CD8-positive, alpha-beta memory T cell (primary cell): ENCODE measurements at places on chromosomes 2 and 18.
A peak's percentile ranks its signal among the peaks of the same experiment; 100 is the strongest.

GRCh38 chr2:226020176-226020575 lies 620.7 kb downstream of the NYAP2 start:
- no peak for DNase-seq

DNA sequence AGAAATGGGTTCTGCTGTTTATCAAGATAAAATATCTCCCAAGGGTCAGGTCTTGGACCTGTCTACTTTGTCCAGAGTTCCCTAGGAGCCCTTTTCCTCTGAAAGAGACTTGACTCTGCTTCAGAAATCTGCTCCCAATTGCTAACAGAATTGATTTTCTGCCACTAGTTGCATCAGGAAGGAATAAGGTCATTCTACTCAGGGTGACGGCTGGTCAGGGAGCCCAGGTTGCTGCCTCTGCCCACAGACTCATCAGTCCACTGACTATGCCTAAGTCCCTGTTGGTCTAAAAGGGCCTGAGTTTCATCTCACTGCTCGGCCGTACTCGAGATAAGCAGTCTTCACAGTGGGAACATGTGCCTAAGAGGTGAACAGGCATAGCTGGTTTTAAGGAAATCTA lies 61.2 kb downstream of the EVA1A start:
- no peak for DNase-seq

GRCh38 chr18:48675912-48676311 lies 137.1 kb downstream of the CTIF start:
- DNase-seq: no peak

- DNase-seq: no peak
These were observed 207.2 kb downstream of the ZBTB7C start for GRCh38 chr18:48202006-48202348.

- no peak for DNase-seq
These were observed 125.6 kb downstream of the GRB14 start for GRCh38 chr2:164495491-164496223.

GRCh38 chr2:183543731-183544130 lies 419.5 kb downstream of the NUP35 start:
- DNase-seq: no peak

DNA sequence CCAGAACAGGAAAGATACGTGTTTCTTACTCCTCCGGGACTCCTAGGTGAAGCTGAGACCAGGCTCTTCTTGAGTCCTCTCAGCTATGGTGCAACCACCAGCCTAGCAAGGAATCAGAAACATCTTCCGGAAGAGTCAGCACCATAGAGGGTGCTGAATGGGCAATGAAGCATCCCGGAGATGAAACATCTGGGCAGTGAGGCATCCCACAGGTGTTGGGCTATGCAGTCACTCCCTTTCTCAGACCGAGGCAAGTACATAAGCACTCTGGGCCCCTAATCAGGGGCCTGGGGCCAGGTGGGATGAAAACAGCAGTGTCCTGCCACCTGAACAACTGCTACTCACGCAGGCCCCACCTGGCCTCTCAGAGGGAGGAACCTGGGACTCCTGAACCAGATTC lies 1.4 kb upstream of the CAPN10 start:
- DNase-seq: no peak

DNA sequence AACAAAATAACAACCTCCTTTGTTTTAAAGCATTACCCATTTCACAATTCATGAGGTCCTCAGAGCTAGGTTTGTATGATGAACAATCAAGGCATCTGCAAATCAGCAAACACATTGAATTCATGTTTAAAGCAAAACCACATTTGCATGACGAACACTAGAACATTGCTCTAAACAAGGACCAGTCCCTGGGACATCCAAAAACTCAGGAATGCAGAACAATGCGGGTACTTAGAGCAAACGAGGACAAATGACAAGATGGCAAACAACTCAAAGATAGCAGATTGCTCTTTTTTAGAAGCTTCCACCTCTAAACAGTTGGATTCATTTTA lies 45.7 kb upstream of the RALBP1 start:
- DNase-seq: no peak

DNA sequence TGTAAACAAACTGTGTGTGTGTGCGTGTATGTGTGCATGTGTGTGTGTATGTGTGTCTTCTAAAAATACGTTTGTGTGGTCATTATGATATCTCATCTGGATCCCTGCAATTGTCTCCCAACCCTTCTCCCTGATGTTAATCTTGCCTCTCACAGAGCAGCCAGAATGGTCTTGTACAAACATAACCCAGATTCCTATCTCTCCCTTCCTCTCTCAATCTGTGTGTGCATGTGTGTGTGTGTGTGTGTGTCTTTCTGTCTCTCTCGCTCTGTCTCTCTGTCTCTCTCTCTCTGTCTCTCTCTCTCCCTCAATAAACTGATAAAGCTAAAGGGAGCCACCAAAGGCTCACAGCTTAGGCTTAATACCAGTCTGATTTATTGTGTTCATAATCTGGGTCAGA lies 210.8 kb downstream of the PAX3 start:
- DNase-seq: no peak

DNA sequence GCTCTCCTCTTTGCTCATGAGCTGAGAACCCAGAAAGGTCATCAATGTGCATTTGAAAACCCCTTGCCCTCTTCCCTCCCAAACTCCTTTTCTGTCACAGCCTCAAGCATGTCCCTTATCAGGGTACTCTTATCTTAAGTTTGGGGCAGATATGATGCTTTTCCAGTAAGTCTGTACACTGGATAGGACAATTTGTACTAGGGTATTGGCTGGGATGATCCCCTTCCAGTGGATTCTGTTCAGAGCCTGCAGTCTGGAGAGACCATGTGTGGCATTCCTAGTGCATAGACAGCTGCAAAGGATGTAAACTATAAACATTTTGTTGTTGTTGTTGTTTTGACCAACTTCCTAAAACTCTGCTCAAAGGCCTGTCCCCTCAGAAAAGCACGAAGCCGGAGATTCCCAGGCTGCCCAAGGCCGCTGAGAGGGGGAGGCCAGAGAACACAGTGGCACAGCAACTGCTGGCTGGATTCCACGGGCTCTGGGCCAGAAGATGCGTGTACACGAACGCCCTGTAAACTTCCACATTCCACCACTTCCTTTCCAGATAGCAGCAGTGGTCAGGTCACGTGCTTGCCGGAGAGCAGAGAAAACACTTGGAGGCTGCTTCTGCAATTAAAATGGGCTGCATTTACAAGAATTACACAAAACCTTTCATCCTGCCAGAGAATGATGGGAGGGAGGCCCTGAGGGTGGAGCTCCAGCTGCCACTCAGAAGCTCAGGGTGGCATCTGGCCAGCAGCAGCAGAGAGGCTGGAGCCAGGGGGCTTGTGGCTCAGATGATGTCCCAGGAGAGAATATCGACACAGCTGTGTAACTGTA lies 42.1 kb downstream of the BMP10 start:
- peak; percentile 70 for DNase-seq

DNA sequence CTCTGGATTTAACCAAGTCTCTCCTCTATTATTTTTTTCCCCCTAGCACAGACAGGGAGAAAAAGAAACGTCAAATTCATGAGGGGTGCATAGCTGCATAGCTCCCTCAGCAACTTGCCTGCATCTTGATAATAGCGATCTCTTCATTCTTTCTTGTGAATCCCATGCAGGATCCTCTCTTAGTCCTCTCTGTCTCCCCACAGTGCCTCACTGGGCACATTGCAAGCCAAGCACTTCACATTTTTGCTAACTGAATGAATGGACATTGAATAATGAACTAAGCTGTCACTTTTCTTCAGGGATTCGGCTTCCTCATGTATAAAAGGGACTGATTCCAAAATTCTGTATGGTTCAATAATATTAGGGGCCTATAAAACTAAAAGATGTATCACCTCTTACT lies 2.9 kb upstream of the EPB41L3 start:
- DNase-seq: no peak

GRCh38 chr2:119402106-119402505 lies 29.5 kb upstream of the TMEM37 start:
- DNase-seq: no peak

- DNase-seq: no peak
These were observed 334.6 kb downstream of the SLC4A3 start for GRCh38 chr2:219961947-219962498.

DNA sequence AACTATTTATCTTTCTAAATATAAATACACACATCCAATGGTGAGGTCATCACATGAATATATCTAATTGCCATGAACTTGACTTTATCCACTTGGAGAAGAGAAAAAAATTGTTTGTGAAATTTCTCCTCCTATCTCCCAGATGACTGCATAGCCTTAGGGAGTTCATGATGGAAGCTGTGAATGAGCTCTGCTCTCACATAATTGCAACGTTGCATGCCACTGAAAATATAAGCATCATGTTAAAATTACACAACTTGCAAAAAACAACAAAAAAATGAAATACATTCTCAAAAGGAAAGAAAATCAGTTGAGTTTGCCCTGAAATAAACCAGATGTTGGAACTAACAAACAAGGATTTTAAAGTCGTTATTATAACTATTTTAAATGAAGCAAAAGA lies 50.6 kb upstream of the OSR1 start:
- no peak for DNase-seq

- DNase-seq: no peak
These were observed 6.5 kb downstream of the GKN1 start for GRCh38 chr2:68980956-68981355.

DNA sequence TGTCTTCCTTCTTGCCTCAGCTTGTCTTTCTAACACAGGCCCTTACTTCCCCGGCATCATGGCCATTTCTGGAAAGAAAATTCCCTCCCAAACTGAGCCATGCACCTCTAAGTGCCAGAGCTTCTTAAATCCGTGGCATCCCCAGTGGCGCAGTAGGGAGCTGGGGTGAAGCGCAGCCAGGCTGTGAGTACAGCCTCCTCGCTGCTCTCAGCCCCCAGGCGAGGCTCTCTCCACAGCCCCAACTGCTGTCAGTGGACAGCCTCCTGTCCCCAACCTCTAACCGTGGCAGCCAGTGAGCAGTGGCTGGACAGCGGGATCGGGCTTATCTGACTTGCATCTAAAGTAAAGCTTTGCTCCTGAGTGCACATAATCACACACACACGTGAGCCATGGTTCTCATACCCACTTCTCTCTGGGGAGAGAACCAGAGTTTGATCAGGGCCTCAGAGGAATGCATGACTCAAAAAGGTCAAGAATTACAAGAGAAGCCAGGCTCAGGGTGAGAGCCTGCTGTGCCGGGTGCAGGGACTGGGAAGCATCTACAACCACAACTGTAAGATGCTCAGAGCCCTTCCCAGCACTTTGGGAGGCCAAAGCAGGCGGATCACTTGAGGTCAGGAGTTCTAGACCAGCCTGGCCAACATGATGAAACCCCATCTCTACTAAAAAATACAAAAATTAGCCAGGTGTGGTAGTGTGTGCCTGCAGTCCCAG lies 50.7 kb downstream of the SFXN5 start:
- no peak for DNase-seq

DNA sequence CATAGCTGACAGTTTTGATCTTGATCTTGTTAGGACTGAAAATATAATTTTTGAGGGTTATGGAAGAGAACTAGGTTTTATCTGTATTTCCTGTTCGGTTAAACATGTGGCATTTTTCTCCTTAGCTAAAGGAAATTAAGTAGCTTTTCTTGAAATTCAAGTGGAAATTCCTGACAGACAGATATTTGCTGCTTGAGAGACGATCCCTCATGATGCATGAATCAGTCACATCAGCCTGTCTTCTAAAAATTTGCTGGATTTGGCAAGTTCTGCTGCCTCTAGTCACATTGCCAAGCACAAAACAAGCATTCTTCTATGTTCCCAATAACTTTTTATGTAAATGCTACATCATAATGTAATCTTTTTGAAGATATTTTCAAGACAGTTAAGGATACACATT lies 201.8 kb upstream of the ATP5MC3 start:
- DNase-seq: no peak

DNA sequence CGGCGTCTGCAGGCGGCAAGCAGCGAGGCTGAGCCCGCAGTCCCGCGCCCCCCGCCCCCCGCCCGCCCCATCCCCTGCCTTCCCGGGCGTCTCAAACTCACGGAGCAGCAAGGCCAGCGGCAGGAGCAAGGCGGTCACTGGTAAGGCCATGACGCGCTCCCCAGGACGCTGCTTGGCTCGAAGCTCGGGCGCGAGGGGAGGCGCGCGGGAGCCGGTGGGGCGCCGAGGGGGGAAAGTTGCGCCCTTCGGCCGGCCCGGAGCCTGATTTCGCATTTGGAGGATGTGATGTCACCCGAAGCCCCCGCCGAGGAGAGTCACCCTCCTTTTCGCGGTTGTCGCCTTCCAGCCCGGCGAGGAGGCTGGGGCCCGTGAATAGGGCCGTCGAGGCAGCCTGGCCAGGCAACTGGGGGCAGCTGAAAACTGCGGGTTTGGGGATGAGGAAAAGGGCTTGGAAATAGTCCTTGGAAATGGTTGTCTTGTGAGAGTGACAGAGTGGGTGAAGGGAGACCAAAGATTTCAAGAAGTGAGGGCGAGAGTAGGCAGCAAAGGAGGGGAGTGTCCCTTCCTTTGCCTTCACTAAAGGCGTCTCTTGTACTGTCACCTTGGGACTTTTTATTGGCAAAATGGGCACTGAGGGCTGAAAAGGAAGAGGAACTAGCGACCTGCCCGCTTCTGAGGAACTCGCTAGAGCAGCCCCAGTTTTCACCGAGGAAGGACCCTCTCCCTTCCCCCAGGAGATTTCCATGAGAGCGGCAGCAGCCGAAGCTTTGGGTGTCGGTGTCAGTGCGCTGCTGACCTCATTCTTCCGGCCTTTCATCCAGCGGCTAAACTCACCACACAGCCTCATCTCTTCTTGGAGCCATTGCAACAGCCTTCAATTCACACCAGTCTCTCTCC lies at the start of gene CD8A:
CD8A (minus strand) TSS at position 238 of the 897 bp plus-strand sequence; CDS start at position 150, 88 bp downstream.
- DNase-seq: peak; percentile 78

DNA sequence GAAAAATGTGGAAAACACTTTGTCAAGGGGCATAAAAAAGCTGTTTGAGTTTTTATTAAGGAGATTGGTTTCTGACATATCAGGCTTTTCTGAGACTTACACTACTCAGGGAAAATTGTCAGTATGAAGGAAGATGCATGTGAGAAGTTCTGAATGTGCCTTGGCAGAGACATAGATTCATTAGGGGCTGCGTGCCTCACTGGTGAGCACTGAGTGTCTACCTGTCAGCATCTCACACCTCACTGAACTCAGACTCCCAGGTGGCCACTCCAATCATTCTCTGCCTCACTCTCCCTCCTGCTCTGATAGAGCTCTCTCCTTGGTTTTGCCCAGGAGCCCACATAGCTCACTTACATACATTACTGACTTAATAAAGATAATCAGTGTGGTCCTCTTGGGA lies 372.6 kb downstream of the LRRTM4 start:
- no peak for DNase-seq

GRCh38 chr2:42110641-42111322 lies 58.4 kb upstream of the EML4 start:
- no peak for DNase-seq
